Activated CD8-positive, alpha-beta memory T cell treated with anti-CD3 and anti-CD28 coated beads for 4 hours (primary cell): ENCODE measurements at places on chromosomes 2 and 18.

DNA sequence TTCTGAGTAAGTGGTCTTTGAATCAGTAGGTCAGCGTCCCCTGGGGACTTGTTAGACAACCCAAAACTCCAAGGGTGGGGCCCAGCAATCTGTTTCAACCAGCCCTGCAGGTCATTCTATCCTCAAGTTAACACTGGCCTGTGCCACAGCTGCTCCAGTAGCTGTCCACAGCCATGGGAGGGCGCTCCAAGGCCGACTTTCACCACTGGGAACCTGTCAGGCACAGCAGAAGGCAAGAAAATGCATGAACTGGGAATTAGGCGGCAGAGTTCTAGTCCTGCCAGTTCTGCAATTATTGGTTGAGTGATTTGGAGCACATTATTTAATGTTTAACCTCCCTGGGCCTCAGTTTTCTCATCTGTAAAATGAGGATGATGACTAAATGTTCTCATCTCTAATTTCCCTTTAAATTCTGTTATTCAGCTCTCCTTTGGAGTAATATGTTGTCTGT, 17.4 kb upstream of the MRPL33 start:
- DNase-seq = peak; percentile 35

DNA sequence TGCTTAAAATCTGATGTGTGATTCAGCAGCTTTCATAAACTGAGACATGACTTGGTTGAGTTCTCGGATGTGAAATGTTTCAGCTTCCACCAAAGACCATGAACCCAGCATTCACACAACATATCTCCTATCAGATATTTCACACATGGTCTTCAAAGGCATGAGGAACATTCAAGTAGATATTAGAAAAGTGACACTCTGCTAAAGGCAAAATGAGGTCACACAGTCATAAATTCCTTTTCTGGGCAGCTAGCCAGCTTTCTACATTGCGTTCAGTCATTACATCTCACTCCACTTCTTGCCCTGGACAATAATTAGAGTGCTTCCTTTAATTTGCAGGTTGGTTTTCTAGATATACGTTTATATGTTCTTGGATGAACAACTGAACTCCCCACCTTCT, 96.7 kb downstream of the GAREM1 start:
- DNase-seq = no peak

GRCh38 chr2:84487298-84487996, 28.4 kb upstream of the SUCLG1 start:
- DNase-seq = no peak

GRCh38 chr2:27013738-27014137, 19.0 kb upstream of the TMEM214 start:
- DNase-seq = no peak

DNA sequence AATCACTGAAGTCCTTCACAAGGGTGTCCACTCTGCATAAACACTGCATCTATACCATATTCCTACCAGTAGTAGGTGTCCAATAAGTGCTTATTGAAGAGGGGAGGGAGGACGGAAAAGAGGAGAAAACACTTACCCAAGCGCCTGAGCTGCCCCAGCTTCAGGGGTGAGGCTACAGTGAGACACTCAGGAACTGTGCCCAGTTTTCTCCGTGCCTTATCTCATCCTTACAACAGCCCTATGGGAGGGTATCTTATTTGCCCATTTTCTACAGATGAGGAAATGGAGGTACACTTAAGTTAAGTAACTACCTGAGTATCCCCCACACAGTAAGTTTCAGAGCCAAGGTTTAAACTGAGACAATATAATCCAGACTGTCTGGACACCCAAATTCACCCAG, 41.5 kb downstream of the RNF152 start:
- DNase-seq = no peak

DNA sequence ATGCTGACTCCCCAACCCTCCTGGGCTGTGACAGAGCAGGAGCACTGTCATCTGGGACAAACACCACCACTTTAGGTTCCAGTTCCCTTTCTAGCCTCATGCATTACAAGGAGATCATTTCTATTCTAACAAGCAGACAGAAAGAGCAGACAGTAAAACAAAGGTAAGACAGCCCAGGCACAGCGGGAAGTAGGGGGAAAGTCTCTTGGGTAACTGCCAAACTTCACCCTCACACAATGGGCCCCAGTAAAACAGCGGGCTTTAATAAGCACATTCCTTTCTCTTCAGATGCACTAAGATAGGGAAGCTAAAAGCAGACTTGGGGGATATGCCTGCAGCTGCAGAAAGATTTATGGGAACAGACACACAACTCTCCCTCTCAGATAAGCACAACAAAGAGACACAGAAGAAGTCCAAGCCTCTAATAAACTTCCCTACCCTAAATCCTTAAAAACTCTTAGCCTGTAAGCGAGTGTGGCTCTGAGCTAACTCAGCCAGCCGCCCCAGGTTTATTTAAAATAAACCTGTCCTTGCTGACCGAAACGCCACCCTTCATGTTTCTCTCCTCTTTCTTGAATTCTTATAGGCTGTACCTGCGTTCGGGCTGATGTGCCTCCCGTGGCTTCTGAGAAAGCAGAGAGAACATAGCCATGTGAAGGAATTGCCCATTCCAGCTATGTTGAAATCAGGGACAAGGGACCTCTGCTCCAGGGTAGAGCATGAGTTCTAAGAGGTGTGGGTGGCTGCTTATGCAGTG, 726.8 kb upstream of the DDX18 start:
- DNase-seq = no peak

DNA sequence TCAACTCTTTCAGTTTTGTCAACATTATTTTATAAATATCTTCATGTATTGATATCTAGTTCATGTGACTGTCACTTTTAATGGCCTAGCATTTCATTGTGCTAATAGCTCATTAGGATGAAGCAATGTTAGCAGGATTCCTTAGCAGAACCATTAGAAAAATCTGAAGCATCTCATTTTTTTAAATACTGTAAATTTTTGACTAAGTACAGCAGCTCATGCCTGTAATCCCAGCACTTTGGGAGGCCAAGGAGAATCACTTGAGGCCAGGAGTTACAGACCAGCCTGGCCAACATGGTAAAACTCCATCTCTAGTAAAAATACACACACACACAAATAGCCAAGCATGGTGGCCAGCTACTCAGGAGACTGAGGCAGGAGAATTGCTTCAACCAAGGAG, 15.6 kb upstream of the ANTXR1 start:
- DNase-seq = no peak

DNA sequence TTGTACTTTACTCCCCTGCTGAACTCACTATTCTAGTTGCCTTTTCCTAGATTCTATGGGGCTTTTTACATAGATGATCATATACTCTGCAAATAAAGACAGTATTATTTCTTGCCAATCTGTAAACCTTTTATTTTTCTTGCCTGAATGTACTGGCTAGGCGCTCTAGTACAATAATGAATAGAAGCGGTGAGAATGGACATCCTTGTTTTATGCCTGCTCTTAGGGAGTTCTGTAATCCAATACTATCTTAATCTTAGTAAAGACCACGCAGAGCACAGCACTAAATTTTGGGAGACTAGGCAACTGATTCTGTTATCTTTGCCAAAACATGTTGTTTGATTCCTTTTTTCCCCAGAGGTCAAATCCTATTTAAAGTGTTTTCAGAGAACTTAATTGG, 7.0 kb downstream of the KRCC1 start:
- DNase-seq = no peak

DNA sequence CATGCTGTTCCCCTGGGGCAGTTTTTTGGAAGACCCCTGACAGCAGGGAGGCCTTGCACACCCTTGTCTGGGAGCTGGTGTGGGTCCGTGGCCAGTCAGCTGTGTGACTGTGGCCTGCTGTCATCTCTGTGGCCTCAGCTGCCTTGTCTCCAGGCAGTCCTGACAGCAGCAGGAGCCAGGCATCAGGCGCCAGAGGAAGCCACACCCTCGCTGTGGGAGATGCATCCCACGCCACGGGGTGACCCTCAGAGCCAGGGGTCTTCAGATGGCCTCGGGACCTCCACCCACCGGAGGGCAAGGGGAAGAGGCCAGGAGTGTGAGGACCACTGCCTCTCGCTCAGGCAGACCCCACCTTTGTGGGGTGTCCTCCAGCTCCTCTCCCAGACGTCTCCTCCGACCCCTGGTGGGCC, 5.0 kb downstream of the BOK start:
- DNase-seq = no peak

- peak; percentile 100 for DNase-seq
Observed at GRCh38 chr2:134918526-134919340, at the start of gene CCNT2. TSS of gene CCNT2 (plus strand) at chr2:134918822. CDS start at chr2:134918855, 33 bp downstream.

GRCh38 chr2:74373221-74373676, 6.9 kb downstream of the DCTN1 start:
- DNase-seq = no peak

DNA sequence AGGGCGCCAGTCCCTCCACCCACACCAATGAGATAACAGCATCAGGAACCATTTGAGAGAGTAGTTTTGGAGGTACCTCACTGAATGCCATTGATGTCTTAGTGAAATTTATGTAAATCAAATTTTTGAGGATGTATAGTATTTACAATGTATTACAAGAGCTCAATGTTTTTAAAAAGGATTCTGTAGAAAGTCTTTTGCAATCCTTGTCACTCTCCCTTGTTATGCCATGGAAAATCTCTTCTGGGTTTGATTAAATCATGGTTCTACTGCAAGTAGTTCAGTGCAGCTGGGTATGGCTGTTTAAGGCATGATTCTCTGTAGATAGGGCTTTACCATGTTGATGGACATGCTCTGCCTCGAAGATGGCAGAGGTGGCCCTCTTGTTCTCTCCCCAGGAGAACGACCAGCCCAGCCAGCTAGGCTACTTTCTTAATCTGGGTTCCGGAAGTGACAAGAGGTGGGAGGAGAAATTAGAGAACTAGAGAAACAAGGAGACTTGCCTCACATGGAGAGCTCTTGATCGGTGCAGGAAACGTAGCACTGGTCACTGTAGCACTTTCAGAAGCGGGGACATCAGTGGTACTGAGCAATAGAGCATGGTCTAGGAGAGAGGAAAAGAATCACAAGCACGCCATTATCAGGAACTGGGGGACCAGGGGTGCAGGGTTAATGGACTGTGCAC, 202.7 kb downstream of the CLIP4 start:
- DNase-seq = no peak

DNA sequence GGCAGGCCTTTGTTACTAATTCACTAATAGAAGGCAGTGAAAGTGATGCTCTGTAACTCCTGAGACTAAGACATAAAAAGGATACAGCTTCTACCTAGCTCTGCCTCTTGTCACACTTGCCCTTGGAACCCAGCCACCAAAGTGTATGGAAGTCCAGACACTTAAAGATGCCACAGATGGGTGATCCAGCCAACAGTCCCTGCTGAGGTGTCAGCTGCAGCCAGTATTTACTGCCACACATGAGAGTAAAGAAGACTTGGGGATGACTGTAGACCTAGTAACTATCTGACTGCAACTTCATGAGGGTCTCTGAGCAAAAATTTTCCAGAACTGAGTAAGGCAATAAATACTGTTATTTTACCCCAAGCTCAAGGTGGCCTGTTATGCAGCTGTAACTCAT, 8.8 kb downstream of the IMMT start:
- no peak for DNase-seq

GRCh38 chr2:138475277-138475776, 26.2 kb upstream of the SPOPL start:
- no peak for DNase-seq

DNA sequence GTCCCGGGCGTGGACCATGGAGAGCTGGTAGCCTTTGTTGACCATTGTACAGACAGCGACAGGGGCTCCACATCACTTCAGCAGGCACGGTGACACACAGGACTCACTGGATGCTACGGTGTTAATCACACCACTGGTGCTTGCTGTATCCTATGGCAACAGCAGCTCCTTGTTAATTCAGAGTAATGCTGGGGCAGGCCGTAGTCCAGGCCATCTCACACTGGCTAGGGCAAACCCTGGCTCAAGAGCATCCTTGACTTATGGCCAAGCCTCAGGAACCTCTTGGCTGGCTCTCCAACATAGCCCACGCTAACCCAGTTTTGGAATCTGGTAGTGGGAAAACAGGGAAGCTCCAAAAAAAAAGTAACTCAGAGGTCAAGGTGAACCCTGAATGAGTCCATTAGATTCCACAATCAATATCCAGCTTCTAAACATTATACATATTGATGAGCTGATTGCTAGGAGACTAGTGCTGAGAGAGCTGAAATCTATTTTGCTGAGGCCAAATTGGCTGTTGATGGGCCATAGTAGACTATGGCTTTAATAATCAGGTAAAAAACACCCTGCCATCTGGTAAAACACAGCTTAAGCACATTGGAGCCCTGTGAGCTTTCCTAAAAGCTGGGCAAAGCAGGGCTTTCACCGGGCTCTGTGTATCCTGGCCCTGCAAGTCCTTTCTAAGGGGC, 253.6 kb downstream of the PRKCE start:
- DNase-seq = no peak

- DNase-seq = no peak
Observed at GRCh38 chr2:225120186-225120585, 77.9 kb upstream of the DOCK10 start.

GRCh38 chr2:108451976-108452375, 3.0 kb downstream of the GCC2 start:
- no peak for DNase-seq

GRCh38 chr2:24857746-24858145, 62.3 kb downstream of the ADCY3 start:
- no peak for DNase-seq

DNA sequence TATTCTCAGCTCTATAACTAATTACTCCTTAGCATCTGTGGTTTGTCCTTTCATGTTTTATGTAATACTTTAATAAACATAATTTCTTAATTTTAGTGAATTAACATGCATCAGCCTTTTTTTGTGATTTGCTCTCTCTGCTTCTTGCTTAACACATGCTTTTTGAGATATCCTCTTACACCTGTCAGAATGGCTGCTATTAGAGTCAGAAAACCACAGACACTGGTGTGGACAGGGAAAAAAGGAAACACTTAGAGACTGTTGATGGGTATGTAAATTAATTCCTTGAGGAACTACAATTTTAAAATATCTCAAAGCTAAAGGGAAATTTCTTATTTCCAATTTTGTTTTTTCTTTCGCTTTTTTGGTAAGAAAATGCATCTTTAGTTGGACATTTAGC, 549.0 kb downstream of the ZNF804A start:
- no peak for DNase-seq

- DNase-seq = no peak
Observed at GRCh38 chr2:174617120-174617519, 19.5 kb upstream of the WIPF1 start.

DNA sequence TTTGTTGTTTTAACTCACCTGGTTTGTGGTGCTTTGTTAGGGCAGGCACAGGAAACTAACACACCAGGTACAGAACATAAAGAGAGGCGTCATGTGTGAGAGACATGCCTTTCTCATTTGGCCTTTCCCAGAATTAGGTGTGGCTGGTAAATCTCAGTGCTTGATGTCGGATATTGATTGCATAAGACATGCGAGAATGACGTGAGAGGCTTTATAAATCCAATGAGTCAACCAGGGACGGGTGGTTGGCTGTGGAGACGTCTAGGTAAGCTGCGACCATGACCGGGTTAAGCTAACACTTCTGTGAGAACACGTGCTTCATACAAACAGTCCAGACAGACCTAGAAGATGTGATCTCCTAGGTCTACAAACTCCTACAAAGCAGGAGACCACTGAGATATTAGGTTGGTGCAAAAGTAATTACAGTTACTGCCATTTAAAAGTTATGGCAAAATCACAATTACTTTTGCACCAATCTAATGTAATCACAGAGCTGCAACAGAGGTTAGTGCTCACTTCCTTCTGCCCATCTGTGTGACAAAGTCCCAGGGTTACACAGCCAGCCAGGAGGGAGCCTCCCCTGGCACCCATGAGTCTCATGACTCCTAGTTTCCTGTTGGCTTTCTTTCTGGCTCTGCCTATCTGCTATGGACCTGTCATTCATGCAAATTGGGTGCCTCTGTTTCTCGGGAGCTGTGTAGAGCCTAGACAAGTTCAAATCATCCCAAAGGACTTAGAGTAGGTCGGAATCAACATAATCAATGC, 98.9 kb upstream of the ATP8B1 start:
- DNase-seq = no peak

- no peak for DNase-seq
Observed at GRCh38 chr2:241814643-241815476, 5.9 kb downstream of the NEU4 start.
